Osteoblast (primary cell): ENCODE measurements at places on chromosomes 3 and 15. TPM values are rescaled to one million over a fixed set of nuclear protein-coding genes. Genes with fewer than 3 reads are reported as not detected.

The ZNF385D gene
- 2.5 and 2.9 TPM in 2 replicates for total RNA-seq

The CCR8 gene
- total RNA-seq: not detected in 2 replicates

The ZFAND6 gene
- 109 and 112 TPM in 2 replicates for total RNA-seq

The CRABP1 gene
- not detected in 2 replicates for total RNA-seq

The TMEM62 gene
- total RNA-seq: 17.7 and 25.6 TPM in 2 replicates

The NOX5 gene
- total RNA-seq: 0.29 and 0.36 TPM in 2 replicates

The PLSCR5 gene
- total RNA-seq: not detected in 2 replicates

The RAD51 gene
- 1.8 TPM in 2 replicates for total RNA-seq

The CCR3 gene
- total RNA-seq: not detected in 2 replicates

The PBRM1 gene
- total RNA-seq: 96.1 and 100 TPM in 2 replicates

The IL17RB gene
- under 0.01 and 0.29 TPM in 2 replicates for total RNA-seq

The ARGFX gene
- not detected in 2 replicates for total RNA-seq

The TSC22D2 gene
- total RNA-seq: 13.4 and 15.3 TPM in 2 replicates

The STRC gene
- under 0.01 TPM in 2 replicates for total RNA-seq

The SLC9C1 gene
- total RNA-seq: not detected in 2 replicates

The GPR160 gene
- 0.29 TPM in 1 of 2 replicates, not detected in the other for total RNA-seq

The SI gene
- total RNA-seq: not detected in 2 replicates

The LRRIQ4 gene
- under 0.01 and 0.29 TPM in 2 replicates for total RNA-seq

The MKRN2 gene
- total RNA-seq: 36.8 and 40.9 TPM in 2 replicates

The NRG4 gene
- total RNA-seq: not detected in 2 replicates

The IDH3A gene
- total RNA-seq: 29.5 and 30.4 TPM in 2 replicates

The TPM1 gene
- total RNA-seq: 1,563 and 1,708 TPM in 2 replicates

The NR1I2 gene
- total RNA-seq: 0.36 TPM in 1 of 2 replicates, not detected in the other

The CPEB1 gene
- 29.2 and 36.6 TPM in 2 replicates for total RNA-seq

The TMIE gene
- total RNA-seq: under 0.01 TPM in 2 replicates

The CLASP2 gene
- 52.1 and 61.0 TPM in 2 replicates for total RNA-seq

The MST1 gene
- 6.5 and 6.9 TPM in 2 replicates for total RNA-seq

The ARHGEF26 gene
- total RNA-seq: 2.7 and 3.6 TPM in 2 replicates

The TMCO5A gene
- total RNA-seq: not detected in 2 replicates

The MESP2 gene
- total RNA-seq: 0.72 and 1.5 TPM in 2 replicates
